GOT3 (cell line): ENCODE measurements at places on chromosomes 13 and 19.

DNA sequence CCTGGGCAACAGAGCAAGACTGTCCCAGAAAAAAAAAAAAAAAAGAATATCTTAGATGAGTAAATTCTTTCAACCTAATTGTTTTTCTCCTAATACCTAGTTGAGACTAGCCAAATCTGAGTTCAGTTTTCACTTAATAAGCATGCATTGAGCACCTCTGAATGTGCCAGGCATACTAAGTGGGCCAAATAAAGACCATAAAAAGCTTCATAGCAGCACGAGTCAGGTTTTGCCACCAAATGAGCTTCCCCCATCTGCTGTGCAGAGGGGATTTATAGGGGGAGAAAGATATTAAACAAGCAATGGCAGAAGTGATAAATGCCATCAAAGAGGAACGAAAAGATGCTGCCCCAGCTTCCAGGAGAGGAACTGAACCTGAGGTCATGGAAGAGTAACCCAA is 11.4 kb downstream of the THSD1 start:
- DNase-seq, result no peak

DNA sequence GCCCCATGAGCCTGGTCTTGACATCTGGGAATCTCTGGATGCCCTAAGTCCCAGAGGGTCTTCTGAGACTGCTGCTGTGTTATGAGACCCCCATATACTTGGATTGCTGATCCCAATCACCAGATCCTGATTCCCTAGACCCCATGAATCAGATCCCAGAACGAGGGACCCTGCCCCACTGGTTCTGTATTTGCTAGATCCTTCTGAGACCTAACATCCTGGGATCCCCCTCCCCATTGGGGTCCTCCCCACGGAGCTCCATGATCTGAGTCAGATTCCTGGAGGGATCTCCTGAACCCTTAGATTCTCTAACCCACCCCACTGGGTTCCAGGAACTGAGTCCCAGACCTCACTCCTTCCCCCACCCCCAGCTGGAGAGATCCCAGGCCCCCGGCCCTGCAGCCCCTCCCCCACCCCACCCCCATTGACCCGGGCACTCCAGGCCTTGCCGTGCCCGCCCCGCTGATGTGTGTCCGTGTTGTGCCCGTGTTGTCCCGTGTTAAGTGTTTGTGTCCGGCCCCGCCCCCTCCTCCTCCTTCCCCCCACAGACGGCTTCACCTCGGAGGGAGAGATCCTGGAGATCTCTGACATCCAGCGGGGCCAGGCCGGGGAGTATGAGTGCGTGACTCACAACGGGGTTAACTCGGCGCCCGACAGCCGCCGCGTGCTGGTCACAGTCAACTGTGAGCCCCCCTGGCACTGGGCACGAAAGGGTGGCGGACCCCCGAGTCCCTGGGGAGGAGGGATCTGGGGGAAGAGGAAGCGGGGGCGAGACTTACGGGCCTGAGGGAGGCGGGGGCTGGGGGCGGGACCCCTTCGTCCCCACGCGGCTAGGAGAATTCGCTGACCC is 15.0 kb downstream of the IGLON5 start:
- no peak for DNase-seq

- DNase-seq, result no peak
Measured at GRCh38 chr13:21429211-21429610, 29.9 kb downstream of the ZDHHC20 start.

DNA sequence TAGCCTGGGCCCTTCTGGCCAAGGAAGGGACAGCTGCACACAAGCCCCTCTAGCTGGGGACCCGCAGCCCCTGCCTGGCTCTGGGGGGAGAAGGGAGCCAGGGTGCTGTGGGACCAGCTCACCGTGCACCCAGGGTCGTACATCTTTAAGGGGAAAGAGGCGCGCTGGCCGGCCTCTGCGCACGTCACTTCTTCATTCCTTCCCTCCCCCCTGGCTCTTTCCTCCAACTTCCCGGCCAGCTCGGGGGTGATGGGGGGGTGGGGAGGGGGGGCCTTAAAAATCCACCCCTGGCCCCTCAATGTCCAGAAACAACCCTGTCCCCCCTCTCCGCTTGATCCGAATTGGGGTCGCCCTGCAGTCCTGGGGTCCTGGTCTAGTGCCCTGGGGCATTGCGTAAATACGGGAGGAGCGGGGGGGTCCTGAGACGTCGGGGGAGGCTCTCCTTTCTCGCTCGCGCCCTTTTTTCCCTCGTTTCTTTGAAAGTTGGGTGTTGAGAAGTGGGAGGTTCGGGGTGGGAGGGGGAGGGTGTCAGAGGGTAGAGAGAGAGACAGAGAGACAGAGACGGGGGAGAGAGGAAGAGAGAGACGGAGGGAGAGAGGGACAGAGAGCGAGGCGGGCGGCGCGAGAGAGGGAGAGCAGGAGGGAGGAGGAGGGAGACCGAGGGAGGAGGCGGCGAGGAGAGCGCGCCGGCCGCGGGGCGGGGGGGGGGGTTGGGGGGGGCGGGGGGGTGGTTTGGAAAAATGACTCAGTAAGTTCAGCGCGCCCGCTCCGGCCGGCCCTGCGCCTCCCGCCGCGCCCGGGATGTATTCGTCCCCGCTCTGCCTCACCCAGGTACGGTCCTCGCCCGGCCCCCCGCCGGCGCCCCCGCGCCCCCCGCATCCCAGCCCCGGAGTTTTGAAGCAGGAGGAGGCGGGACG is at the start of gene NFIC:
Gene NFIC, plus strand, starts transcription at position 748 of the 917 bp plus-strand sequence. Its CDS starts 54 bp downstream, at position 802.
- no peak for DNase-seq

- DNase-seq, result no peak
Measured at GRCh38 chr13:92838786-92839185, 387.8 kb upstream of the GPC6 start.

DNA sequence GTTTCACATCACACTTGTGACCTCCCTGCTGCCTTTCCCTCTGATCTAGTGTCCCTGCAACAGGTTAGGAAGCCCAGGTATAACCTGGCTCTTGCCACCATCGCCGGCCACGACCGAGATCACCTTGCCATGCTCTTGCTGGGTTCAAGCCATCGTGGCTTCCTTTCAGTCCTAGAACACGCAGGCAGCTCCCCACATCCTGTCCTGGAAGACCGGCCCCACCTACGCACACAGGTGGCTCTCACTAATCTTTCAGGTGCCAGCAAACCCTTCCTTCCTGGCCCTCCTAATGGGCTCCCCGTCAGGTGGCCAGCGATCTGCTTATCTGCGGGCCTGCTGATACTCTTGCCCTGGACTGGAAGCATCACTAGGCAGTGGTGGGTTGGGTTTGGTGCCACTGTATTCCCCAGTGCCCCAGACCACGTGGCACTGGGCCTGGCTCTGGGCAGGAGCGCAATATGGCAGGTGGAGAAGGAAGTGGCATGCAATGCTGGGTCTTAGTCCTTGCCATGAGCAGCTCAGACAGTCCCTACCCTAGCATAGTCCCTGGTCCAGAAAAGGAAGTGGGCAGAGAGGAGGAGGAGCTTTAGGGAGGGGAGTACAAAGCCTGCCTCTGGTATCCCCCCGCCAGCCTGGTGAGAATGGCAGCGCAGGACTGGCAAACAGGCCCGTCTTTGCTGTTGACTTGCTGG is 11.8 kb downstream of the PPP1R37 start:
- no peak for DNase-seq

DNA sequence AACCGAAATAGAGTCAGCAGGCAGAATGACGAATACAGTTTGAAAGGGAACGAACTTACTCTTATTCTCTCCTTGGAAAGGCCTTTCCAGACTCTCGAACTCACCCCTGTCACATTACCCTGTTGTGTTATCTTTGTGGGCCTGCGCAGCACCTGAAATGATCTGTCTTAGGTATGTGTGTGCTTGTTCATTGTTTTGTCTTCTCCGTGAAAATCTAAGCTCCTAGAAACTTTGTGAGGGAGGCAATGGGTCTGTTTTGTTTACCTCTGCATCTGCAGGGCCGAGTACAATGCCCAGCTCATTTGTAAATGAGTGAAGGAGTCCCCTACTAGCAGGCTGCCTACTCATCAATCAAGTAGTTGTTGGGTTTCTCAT is 19.6 kb downstream of the HMGB1 start:
- DNase-seq, result no peak

DNA sequence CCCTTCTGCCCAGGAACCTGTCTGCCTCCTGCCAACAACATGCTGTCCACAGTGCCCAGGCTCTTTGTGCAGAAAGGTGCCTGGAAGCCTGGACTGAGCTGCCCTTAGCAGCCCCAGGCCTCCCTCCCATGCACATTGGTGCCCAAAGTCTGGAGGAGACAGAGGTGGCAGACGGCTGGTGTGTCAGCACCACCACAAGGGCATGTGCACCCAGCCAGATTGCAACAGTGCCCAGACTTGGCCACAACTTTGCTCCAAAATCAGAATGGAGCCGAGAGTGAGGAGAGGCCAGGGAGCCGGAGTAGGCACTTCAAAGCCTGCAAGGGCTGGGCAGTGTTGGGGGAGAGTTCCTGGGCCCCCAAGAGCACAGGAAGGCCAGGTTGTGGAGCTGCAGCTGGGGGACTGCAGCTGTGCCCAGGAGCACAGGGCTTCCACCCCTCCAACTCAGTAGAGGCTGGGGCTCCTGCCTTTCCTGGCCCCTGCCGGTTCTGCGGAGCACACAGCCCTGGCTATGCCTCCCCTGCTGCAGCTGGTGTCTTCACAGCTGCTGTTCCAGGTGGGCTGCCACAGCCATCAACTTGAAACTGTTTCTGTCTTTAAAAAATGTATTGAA is 1255.8 kb downstream of the SLITRK5 start:
- DNase-seq, result no peak

GRCh38 chr13:81872581-81872980 is 1531.7 kb upstream of the SPRY2 start:
- DNase-seq, result no peak

DNA sequence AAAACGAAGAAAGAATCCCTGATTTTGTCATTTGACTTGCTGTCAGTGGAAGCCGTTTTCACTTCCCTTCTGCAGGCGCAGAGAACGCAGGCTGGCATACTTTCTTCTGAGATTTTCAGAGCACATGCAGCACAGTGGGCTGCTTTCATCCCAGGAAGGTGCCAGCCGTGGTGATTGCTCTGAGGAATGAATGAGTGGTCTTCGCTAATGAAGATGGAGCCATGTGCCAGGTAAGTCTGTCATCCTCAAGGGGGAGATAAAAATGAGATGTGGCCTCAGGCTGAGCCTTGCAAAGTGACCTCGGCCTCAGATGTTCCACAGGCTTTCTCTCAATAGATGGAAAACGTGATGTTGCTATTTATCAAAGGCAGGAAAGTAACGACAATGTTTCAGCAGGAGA is 94.6 kb upstream of the FARP1 start:
- no peak for DNase-seq

- DNase-seq, result no peak
Measured at GRCh38 chr19:31139871-31140505, 209.2 kb downstream of the TSHZ3 start.

DNA sequence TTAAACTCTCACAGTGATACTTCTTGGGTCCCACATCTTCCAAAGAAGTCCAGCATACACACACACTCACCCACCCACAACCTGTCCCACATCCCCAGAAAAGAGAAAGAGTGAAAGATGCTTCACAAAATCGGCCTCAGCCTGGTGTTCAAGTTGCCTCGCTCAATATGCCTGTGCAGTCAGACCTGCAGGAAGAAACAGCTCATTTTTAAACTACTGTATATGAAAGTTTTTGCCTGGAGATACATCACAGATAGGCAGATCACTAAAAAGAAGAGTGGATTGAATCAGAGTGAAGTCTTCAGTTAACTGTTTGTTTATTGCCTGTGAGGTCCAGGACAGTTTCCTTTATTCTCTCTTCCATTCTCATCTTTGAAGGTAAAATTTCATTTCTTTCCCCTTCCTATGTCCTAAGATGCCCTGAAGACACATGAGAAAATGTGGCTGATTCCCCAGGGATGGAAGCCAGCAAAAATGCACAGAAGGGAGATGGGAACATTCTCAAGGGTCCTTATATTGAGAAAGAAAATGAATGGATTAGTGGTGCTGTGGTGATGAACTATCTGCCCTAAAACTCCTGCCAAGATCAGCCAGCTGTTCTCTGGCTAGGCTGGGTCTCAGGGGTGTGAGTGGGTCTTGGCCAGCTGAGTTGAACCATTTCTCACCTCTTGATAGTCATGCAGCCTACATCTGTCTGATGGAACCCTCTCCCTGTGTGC is 259.0 kb downstream of the ITGBL1 start:
- DNase-seq, result no peak

DNA sequence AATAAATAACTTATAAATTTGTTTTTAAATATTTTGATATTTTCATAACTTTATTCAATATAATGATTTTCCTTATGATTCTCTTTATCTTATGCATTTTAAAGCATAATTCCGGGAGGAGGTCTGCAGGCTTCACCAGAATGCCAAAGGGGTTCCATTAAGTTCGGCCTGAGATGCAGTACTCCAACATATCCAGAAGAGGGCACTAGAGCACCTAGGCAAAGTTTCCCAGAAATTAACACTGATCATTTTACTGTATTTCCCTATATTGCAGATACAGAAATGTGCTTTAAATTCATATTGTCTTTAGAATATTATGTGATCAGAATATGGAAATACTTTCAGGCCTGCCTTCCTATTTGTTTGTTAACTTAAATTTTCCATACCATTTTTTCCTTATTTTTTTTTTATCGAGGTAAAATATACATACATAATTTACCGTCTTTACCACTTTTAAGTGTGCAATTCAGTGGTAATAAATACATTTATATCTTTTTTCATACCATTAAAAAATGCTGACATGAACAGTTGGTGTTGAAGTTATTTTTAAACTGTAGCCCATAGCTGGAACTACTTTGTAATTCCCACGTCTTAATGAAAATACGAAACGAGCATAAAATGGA is 58.9 kb upstream of the TM9SF2 start:
- no peak for DNase-seq

DNA sequence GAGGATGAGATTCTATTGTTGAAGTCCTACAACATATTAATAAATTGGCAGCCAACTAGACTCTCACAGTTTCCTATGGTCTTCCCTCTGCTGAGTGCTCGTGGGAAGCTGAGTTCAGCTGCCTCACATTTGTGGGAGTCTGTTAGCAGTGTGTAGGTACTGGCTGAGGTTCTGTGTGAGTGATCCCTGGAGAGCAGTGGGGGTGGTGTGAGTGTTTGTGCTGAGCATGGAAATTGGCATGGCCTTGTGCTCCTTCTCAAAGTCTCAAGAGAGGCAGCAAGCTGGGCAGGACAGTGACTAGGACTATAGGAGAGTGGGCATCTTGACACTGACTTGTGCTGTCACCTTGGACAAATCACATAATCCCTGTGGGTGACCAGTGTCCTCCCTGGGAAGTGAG is 298.3 kb downstream of the MTUS2 start:
- DNase-seq, result no peak

- no peak for DNase-seq
Measured at GRCh38 chr13:111267784-111268183, 52.7 kb upstream of the TEX29 start.

- no peak for DNase-seq
Measured at GRCh38 chr19:53466726-53467484, 628 bp upstream of the ZNF813 start.

DNA sequence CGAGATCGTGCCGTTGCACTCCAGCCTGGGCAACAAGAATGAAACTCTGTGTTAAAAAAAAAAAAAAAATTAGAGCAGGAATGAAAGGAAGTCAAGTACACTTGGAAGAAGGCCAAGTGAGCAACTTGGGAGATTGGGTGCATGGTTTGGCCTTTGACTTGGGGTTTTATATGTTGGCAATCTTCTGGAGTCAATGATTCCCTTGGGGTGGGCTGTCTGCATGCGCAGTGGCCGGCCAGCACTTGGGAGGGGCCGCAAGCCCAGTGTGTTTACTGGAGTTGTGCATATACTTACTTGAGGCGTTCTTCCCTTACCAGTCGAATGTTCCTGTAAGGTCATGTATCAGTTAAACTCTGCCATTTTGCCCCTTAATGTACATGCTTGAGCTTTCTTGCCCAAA is 103.9 kb downstream of the FAM216B start:
- DNase-seq, result no peak
